ENCODE measurements at places on chromosomes 12 and 14.

- DNase-seq, result no peak
These were observed 16.7 kb downstream of the LGR5 start for GRCh38 chr12:71456316-71456715.

DNA sequence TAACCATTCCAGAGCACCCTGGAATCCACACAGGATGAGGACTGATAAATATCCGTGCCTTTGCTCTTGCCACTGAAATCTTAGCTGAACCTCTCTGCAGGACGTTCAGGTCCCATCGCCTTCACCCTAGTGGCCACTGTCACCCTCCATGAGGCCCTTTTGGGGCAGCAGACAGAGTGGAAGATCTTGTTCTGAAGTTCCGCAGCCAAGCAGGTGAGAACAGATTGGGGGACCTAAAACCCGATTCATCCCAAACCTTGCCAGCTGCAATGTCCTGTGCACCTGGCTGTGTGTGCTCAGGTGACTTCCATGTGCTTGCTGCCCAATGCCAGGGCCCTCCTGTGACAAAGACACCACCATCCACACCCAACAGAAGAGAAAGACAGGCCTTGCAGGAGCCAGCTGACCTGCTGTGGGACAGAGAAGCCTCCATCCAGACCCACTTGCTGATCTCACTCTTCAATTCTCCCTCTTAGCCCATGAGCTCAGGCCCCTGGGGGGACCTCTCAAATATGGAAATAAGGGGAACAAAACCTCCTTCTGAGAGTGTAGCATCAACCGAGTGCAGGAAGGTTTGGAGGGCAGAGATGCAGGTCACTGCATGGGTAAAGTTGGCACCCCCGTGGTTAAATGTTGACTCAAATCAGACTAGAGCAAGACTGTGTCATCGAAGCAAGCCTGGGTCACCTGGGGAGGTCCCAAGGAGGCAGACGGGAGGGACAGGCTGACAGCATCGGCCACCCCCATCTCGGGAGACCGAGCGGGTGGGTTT is 308.7 kb upstream of the DIO3 start:
- DNase-seq, result no peak

DNA sequence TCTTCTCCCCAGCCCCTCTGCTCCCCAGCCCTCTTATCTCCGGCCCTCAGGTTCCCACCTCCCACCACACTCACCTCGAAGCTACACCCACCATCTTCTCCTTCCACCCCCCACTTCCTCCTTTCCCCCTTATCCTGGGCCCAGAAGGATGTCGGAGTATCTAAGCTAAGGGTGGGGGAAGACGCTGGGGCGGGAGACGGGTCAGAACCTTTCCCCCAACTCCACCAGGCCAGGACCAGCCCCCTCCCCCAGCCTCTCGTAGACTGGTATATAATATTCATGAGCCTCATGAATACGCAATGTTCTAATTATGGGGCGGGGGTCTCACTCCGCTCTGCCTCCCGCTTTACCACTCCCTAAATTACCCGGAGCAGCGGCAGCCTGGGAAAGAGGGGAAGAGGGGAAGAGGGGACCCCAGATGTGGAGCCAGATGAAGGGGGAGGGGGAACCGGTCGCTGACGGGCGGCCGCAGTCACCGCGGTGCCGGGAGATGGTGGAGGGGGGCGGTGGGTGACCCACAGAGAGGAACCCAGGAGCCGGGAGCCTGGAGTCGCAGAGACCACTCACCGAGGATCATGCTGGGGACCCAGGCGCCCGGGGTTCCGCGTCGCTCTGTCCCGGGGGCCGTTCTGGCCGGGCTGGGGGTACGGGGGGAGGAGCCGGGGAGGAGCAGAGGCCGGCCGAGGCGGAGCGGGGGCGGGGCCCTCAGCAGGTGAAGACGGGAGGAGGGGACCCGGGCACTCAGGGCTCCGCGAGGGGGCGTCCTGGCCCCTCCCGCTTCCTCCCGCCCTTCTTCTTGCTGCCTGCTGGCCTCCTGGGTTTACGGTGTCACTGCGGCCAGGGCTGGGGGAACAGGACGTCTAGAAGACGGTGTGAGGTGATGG is 6.4 kb upstream of the ZNF385A start:
- peak; percentile 39 for DNase-seq

DNA sequence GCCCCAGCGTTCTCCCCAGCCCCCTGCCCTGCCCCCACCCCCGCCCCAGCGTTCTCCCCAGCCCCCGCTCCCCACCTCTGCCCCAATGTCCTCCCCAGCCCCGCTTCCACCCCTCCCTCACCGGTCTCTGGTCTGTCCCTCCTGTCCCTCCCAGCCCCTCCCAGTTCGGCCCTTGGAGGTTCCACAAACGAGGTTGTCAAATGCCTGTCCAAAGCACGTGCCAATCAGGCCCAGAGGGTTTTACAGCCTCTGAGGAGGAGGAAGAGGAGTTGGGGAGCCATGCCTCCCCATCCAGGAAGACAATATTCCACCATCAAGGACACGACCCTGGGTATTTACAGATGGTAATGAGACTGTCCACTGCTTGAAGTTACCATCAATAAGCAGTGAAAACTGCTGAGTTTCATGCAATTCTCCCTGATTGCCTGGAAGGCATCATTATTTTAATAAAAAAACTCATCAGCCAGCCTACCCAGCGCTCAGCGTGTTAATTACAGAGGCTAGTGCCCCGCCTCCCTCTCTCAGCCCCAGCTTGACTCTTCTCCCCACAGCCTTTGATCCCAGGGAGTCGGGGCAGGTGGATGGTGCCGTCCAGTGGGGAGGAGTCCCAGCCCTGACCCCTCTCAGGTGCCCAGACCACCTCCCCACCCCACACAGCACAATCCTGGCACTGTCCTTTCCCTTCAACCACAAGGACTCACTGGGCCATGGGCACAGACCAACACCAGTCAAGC is 30.6 kb upstream of the C14orf180 start:
- no peak for DNase-seq

GRCh38 chr12:49365542-49365941 is 1.7 kb upstream of the SPATS2 start:
- DNase-seq, result no peak

GRCh38 chr12:108008163-108008905 is 120.8 kb upstream of the WSCD2 start:
- no peak for DNase-seq

DNA sequence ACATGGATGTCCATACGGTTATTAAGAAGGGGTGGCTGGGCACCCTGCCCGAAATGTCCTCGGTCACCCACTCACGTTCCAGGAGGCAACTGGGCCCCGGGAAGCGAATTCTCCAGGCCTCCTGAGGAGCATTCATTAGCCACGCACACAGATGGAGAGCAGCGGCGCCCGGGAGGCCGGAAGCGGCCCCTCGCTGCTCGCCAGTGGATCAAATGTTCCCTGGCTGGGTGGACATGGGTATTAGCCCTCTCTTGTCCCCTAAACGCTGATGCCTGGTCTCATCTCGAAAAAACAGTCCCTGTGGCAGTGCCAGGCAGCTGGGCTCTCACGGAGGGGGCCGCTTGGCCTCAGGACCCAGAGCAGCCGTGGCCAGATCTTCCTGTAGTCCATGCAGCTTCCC is 59.0 kb upstream of the DLK1 start:
- no peak for DNase-seq

DNA sequence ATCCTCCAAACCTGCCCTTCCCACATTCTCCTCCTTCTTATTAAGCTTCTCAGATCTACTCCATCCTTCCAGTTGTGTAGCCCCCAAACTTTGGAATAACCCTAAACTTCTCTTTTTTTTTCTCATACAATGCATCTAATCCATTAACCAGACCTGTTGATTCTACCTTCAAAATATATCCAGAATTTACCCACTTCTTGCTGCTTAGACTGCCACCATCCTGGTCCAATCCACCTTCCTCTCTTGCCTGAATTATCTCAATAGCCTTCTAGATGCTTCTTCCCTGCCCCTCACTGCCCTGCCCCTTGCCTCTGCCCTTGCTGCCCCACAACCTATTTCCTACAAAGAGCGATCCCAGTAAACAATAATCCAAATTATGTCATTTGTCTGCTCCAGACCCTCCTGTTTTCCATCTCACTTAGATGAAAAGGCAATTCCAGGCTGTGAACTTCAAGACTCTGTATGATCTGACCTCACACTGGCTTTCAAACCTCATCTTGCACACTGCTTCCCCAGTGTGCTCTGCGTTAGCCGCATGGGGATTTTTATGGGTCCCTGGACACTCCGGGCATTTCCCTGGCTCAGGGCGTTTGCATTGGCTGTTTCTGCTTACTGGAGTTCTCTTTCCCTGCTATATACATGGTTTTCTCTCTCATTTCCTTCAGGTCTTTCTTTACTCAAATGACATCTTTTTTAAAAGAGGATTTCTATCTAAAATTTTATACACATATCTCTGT is 42.6 kb upstream of the HIF1A start:
- DNase-seq, result no peak

DNA sequence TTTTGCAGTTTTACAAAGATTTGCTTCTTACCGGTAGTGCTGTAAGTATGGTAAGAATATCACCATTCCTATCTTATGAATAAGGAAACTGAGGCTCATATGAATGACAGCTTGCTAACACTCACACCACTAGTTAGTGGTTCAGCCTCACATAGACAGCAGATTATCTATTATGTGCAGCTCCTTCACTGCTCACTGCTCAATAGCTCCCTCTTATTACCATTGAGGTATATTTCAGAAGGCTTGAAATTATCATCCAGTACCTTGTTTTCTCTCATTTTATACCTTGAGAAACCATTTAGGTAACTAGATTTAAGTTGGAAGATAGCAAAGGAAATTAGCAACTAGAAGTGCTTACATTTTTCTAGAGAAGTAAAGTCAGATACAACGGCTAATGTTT is 15.5 kb downstream of the RIC8B start:
- DNase-seq, result no peak

DNA sequence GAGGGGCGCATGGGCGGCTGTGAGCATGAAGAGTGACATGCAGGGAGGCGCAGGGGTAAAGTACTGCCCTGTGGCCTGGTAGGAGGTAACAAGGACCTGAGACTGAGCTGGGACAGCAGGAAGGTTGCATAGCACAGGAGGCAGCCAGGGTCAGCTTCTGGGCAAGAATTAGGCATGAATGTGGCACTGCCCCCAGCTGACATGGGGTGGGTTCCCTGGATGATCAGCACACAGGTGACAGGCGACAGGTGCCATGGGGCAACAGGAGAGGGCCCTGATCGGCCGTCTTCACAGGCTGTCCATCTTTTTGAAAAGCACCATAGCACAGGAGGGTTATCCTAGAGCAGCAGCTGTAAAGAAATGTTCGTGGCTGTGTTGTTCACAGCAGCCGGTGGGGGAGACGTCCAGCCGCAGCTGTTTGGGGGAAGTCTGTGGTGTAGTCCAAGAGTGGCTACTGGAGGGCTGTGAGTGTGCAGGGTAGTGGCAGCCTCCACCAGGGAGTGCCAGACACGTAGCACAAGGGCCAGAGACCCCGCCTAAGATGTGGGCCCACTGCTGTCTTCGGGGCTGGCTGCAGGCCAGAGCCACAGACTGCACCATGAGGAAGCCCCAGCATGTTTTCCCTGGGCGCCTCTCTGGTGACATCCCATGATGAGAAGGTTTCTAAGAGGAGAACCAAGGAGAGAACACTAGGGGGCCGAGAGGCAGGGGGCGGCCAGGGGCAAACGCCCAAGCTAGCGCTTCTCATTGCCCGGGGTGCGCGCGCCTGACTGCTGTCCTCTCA is 8.4 kb downstream of the CLBA1 start:
- DNase-seq, result no peak

Measured in activated CD8-positive, alpha-beta memory T cell treated with anti-CD3 and anti-CD28 coated beads for 4 hours (primary cell).